ENCODE measurements at places on chromosomes 1 and 21.

DNA sequence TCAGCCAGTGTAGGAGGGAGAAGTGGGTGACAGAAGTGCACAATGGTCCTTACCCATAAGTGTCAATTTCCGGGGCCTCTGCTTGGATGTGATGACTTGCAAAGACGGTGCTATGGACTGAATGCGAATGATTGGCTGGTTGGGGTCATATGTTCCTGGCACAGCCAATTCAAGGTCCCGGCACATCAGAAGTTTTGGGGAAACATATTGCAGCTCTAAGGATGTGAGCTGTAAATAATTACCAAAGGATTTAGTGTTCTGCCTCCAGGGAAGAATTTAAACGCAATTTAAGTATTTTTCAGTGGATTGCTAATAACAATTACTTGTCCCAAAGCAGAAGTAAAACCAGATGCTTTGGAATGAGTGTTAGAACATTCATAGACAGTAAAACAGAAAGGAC is 26.9 kb upstream of the EXOSC10 start:
- no peak for DNase-seq

- no peak for DNase-seq
These were observed 746.5 kb downstream of the USP25 start for GRCh38 chr21:16476056-16476825.

GRCh38 chr1:200147094-200147493 is 119.6 kb downstream of the NR5A2 start:
- DNase-seq: no peak

GRCh38 chr21:29332461-29333362 is 34.0 kb downstream of the BACH1 start:
- no peak for DNase-seq

GRCh38 chr1:54681358-54681757 is 34.3 kb upstream of the TTC4 start:
- DNase-seq: no peak

GRCh38 chr1:11918799-11919519 is 7.3 kb downstream of the KIAA2013 start:
- no peak for DNase-seq

- no peak for DNase-seq
These were observed 41.9 kb downstream of the HIVEP3 start for GRCh38 chr1:41876576-41877445.

DNA sequence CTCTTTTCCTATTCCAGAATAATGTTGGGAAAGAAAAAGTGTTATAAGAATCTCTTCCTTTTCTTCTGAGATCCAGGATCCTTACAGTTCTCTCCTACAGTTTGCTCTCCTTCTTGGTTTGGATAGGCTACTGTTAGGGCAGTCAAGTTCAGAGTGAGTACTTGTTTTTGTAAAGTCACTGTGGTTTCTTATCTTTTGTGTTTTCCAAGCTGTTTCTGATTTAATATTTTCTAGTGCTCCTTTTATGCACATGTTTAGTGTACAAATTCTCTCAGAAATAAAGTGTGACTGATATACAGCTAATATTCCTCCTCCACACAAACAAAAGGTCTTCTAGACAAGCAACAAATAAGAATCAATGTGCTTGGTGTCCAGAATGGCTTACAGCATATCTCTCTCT is 107.7 kb downstream of the BACH1 start:
- no peak for DNase-seq

GRCh38 chr1:24303600-24303999 is 15.6 kb upstream of the GRHL3 start:
- no peak for DNase-seq

GRCh38 chr1:22870201-22870871 is 102.3 kb downstream of the LACTBL1 start:
- DNase-seq: no peak

GRCh38 chr1:209048941-209049669 is 534.4 kb upstream of the CAMK1G start:
- peak; percentile 77 for DNase-seq

DNA sequence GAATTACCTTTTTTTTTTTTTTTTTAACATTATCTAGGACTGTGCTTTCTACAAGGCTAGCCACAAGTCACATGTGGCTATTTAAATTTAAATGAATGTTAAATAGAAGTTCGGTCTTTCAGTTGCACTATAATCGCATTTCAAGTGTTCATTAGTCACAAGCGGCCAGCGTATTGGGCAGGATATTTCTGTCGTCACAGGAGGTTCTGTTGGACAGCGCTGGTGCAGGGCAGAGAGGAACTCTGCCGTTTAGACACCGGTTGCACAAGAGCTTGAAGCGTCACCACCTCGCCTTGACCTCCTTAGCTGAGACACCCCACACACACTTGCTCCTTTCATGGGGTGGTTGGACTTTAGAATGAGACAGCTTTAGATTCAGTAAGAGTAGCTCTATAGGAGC is 64.1 kb downstream of the BACE2 start:
- DNase-seq: no peak

- no peak for DNase-seq
These were observed 14.6 kb downstream of the PFKFB2 start for GRCh38 chr1:207067665-207068064.

- DNase-seq: no peak
These were observed 514 bp downstream of the S1PR1 start for GRCh38 chr1:101237229-101237837.

DNA sequence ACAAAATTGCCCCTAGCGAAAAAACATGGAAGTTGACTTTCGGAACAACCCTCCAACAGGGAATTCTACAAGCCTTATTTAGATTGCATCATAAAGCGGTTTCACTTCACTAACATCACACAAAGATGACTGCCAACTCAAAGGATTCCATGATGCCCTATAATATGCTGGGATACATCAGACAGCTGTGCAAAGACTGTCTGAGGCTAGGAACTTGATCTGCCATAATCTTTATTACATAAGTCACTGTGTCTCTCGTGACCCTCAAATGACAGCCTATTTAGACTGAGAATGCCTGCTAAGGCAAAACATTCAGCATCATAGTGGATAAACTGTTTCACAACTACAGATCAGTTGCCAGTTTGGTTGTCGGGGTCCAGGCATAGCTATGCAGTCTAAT is 23.8 kb downstream of the FH start:
- DNase-seq: no peak

- DNase-seq: no peak
These were observed 34.2 kb downstream of the CNN3 start for GRCh38 chr1:94892604-94893254.

GRCh38 chr1:171252482-171252881 is 4.2 kb downstream of the FMO1 start:
- no peak for DNase-seq

GRCh38 chr21:25580912-25581260 is 26.4 kb downstream of the MRPL39 start:
- DNase-seq: no peak

GRCh38 chr1:35932158-35932636 is 1.3 kb downstream of the AGO3 start:
- DNase-seq: no peak

DNA sequence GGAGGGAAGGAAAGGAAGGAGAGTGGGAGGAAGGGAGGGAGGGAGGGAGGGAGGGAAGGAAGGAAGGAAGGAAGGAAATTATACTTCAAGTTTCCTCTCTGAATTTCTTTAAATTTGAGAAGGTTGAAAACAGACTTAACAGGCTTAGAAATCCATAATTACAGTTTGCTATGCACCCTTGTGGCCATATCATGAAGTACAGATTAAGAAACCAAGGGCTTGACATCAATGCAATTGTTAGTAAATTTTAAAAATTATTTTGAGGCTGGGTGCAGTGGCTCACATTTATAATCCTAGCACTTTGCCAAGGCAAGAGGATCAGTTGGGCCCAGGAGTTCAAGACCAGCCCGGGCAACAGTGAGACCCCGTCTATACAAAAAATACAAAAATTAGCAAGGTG is 14.4 kb downstream of the ANP32E start:
- DNase-seq: no peak

DNA sequence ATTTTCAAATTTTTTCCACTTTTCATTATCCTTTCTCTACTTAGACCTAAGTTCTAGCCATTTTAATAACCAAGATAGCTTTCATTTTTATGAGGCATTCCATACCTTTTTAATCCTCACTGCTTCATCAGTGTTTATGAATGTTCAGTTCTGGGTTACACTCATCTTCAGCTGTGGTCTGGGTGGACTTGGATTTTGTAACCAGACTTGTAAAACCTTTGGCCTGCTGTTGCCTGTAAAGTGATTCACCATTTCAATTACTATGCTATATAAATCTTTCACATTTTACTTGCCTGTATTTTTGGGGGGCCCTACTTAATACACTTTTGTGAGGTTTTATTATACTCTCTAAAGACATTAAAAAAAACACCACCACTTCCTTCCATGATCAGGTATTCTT is 46.2 kb downstream of the USP25 start:
- DNase-seq: peak; percentile 51

- no peak for DNase-seq
These were observed 92.9 kb upstream of the FGGY start for GRCh38 chr1:59204001-59204400.

GRCh38 chr1:243693800-243694199 is 156.2 kb downstream of the AKT3 start:
- DNase-seq: no peak

DNA sequence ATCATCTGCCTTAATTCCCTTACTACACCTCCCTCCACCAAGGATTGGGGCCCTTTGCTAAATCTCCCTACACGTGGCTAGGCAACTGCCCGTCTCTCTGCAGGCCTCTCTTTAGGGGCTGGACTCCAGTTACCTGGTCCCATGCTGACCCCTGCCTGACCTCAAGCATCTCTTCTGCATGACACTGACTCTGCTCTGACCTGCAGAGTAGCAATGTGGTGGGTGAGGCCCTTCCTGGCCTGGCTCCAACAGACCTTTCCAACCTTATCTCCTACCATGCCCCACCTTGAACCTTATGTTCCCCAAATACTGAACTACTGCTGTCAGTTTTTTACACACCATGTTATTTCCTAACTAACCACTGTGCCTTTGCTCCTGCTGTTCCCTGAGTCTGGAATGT is 45.9 kb upstream of the EPS15 start:
- no peak for DNase-seq

DNA sequence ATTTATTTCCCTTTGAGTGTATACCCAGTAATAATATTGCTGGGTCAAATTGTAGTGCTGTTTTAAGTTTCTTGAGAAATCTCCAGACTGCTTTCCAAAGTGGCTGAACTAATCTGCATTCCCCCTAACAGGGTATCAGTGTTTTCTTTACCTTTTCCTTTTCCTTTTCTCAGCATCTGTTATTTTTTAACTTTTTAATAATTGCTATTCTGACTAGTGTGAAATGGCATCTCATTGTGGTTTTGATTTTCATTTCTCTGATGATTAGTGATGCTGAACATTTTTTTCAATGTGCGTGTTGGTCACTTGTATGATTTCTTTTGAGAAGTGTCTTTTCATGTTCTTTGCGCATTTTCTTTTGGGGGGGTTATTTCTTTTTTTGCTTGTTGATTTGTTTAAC is 374.9 kb upstream of the BRINP3 start:
- DNase-seq: no peak

DNA sequence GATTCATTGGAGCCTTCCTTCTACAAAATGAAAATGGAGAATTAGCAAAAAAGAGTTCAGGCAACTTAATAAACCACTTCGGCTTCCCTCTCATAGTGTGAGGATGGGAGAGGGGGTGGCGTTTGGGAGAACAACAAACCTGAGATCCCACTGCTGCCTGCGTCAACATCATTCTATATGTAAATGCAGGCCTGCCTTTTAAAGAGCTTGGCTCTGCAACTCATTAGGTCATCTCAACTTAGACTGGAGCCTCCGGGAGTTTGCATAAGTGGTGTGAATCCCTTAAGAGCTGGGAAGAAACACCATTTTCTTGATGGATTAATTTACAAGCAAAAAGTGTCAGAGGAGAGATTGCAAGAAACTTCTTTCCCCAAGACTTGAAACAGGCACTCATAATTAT is 127.6 kb upstream of the DAB1 start:
- no peak for DNase-seq

- no peak for DNase-seq
These were observed 241.0 kb upstream of the SNX7 start for GRCh38 chr1:98420376-98421084.

GRCh38 chr1:78005755-78006154 is 1.0 kb downstream of the DNAJB4 start:
- peak; percentile 95 for DNase-seq

GRCh38 chr1:18139198-18139981 is 31.8 kb downstream of the IGSF21 start:
- no peak for DNase-seq

DNA sequence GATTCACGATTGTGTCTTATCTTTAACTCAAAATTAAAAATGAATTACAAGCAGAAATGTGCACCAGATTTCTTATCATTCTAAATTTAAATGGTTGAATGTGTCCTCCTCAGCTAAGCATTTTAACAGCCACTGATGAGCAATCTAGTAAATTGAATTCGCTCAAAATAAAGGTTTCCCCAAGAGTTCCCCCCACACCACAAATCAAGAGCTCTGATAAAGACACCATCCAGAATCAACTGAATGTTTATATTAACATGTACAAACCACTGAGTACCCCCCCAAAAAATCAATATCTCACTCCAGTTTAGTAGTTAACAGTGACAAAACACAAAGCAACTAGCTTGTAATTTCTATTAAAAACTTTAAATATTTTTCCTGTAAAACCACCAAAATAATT is 1.9 kb downstream of the GPBP1L1 start:
- DNase-seq: no peak

GRCh38 chr1:8120693-8121260 is 94.7 kb upstream of the ERRFI1 start:
- DNase-seq: no peak

GRCh38 chr1:185376288-185376687 is 59.2 kb upstream of the IVNS1ABP start:
- DNase-seq: no peak

GRCh38 chr21:41666641-41667081 is 100.2 kb downstream of the RIPK4 start:
- no peak for DNase-seq

DNA sequence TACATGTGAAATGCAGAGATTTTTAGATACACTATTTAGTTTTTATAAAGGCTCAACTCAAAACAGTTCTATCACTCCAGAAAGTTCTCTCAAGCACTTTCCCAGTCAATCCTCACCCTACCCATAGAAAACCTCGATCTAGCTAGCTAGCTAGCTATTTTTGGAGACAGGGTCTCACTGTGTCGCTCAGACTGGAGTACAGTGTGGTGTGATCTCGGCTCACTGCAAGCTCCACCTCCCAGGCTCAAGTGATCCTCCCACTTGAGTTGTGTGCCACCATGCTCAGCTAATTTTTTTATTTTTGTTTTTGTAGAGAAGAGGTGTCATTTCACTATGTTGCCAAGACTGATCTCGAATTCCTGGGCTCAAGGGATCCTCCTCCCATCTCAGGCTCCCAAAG is 236.9 kb downstream of the RERE start:
- no peak for DNase-seq

DNA sequence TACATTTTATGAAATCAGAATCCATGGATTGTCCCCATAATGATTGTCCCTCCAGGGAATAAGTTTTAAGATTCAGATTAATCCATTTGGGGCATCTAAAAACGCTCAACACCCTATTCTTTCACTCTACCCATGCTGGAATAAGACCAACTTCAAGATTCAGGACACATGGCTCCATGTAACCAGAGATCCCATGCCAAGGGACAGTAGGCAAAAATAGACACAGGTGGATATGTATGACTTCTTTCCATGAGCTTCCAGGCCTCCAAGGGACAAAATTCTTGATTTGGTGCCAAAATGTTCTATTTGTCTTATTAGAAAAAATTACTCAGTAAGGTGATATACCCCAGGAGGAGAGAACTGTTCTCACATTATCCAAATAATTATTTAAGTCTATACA is 178.8 kb downstream of the NRIP1 start:
- no peak for DNase-seq

- no peak for DNase-seq
These were observed 15.4 kb downstream of the BTG2 start for GRCh38 chr1:203320591-203321272.
